ENCODE measurements at places on chromosomes 5 and 9.
A peak's percentile ranks its signal among the peaks of the same experiment; 100 is the strongest.

- DNase-seq: no peak
Observed at GRCh38 chr5:54601411-54602230, 84.1 kb downstream of the SNX18 start.

DNA sequence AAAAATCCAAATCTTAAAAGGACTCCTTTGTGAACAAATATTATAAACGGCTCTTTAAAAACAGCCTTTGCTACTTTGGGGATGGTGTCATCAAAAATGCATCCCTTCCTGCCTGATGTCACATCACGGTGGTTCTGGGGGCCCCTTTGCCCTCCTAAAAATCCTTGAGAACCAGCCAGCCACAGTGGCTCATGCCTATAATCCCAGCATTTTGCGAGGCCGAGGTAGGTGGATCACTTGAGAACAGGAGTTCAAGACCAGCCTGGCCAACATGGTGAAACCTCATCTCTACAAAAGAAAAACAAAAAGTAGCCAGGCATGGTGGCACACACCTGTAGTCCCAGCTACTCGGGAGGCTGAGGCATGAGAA, 43.9 kb downstream of the FNBP1 start:
- peak; percentile 46 for DNase-seq

- no peak for DNase-seq
Observed at GRCh38 chr5:91059409-91059808, 323.7 kb downstream of the ARRDC3 start.

- peak; percentile 88 for DNase-seq
Observed at GRCh38 chr5:74575741-74576538, 64.6 kb downstream of the ENC1 start.

- no peak for DNase-seq
Observed at GRCh38 chr9:17394881-17395510, 183.9 kb upstream of the SH3GL2 start.
